ENCODE measurements at places on chromosomes 4 and X.

- no peak for DNase-seq
These were observed 660.3 kb upstream of the PRKX start for GRCh38 chrX:4373791-4374190.

DNA sequence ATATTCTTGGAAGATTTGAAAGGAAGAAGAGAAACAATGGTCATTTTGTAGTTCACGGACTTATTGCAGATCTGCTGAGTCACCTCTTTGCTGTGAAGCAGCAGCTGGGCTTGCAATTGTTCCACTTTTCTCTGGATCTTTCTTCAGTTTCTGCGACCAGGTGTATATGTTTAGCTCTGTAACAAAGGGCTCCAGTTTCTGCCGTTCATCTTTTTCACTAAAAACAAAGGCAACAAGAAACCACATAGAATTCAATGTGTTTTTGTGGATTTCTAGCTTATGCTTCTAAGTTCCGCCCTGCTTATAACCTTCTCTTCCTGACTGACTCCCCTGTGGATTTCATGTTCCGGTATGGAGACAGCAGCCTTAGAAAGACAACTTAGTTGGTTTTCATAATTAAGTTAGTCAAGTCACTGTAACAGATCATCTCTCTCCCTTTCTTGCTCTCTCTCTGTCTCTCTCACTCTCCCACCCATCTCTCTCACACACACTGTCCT, 121.6 kb upstream of the EPHA5 start:
- DNase-seq, result peak; percentile 1

DNA sequence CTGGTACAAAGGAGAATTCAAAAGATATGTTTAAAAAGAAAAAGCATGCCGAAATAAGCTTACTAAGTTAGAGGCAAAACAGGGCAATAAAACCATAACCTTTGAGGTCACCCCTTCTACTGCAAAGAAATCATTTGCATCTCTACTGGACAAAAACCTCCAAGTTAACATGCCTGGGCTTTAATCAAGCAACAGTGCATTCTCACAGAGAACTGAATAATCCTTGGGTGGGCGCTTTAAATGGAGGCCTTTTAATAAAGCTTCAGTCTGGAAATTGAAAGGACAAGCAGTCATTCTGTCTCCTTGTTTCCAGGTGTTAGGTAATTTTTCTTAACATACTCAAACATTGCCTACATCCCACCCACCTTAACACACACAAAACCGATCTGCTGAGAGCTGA, 34.6 kb upstream of the SMS start:
- DNase-seq, result no peak

GRCh38 chr4:34814266-34814665, 1430.0 kb downstream of the ARAP2 start:
- no peak for DNase-seq

GRCh38 chrX:136735601-136736000, 45.1 kb downstream of the ARHGEF6 start:
- DNase-seq, result peak; percentile 35

GRCh38 chr4:682490-683172, 6.3 kb downstream of the SLC49A3 start:
- DNase-seq, result no peak

GRCh38 chrX:135982860-135983259, 2.4 kb upstream of the SLC9A6 start:
- DNase-seq, result no peak

GRCh38 chr4:187479511-187479910, 516.1 kb upstream of the ZFP42 start:
- DNase-seq, result no peak

DNA sequence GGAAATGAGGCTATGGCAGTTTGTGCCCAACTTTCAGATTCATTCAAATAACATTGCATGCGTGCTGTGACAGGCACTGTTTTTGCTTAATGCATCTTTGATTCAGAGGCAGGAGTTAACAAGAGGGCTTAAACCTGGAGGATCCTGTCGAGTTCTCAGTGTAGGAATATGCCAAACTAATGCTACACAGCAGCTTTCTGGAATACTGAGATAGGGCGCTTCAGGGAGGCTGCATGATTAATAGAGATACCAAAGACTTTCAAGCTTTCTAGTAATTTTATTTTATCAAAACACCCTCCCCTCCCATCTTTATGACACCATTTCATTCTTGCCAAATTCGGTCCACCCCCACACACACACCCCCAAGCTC, 636 bp upstream of the TIMM8A start:
- DNase-seq, result peak; percentile 35

- DNase-seq, result no peak
These were observed 191.8 kb upstream of the S100G start for GRCh38 chrX:16458208-16458607.

DNA sequence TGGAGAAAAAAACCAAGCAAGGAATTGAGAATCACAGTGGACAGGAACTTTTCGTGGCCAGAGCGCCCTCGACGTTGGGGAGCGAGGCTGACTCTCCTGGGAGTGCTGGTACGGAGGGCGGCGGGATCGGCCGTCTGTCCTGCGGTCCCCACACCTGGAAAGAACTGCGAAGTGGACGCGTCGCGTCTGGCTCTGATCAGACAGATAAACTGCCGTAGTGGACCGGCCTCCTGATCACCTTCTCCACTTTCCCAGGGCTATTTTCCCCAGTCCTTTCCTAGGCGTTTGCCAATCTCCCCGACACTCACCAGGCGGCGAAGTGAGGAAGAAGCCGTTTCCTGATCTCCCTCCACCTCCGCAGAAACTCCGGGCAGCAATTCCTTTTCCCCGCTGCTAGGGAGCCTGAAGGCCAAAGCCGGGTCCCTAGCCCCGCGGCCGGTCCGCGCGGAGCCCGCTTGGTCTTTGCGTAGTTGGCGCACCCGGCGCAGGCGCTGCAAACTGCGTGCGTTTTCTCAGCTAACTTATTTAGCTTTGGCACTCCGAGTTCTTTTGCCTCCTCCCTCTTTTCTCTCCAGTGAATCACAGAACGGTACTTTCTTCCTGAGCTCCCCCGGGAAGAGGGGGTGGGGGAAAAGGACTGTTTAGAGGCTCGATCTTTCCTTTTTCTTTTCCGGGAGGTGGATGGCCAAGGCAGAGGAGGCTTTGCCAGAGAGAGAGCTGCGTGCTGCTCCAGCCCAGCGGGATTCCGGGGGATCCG, at the start of gene ARSJ:
TSS of gene ARSJ (minus strand) at position 500 of the 757 bp plus-strand sequence. CDS start 813 bp downstream, outside the sequence.
- no peak for DNase-seq

DNA sequence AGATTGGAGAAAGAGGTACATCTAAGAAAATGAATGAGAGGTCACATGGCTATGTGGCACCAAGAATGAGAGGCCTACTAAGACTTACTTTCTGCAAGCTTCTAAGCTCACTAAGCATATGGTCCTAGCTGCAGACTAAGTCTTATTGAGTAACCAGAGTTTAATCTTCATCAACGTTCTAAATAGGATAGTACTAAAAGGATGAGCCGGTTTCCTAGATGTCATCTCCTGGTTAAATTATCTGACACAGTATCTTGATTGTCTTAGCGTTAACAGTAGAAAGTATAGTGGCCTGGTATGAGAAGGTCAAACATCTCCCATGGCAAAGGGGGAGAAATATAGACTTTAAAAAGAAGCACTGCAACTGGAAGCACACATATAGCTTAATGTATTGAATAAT, 448.1 kb downstream of the PDGFC start:
- DNase-seq, result peak; percentile 12

DNA sequence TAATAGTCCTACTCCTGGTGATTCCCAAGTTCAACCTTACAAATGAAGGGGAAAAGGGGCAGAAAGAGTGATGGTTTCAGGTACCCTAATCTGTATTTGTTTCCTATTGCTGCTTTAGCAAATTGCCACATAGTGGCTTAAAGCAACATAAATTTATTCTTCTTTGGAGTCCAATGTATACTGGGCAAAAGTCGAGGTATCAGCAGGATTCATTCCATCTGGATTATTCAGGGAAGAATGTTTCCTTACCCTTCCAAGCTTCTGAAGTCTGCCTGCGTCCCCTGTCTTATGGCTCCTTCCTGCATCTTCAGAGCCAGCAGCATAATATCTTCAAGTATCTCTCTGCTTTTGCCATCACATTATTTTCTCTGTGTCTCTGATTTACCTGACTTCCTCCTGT, 10.3 kb upstream of the BST1 start:
- DNase-seq, result no peak

GRCh38 chr4:20983763-20984575, 283.7 kb downstream of the PACRGL start:
- DNase-seq, result no peak

- no peak for DNase-seq
These were observed 335.0 kb upstream of the SLC7A11 start for GRCh38 chr4:138577145-138577544.

DNA sequence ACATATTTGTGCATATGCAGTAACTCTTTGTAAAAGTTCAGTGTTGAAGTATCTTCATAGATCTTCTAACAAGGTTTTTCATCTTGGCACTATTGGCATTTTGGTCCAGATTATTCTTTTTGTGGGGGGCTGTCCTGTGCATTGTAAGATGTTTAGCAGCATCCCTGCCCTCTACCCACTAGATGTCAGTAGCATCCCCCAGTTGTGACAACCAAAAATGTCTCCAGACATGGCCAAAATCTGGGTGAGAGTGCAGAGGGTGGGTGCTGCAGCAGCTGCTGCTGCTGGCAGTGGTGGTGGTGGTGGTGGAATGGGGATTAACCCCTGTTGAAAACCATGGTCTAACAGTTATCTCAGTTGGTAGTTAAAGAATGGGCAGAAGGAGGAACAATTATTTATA, 370.0 kb downstream of the GPAT3 start:
- DNase-seq, result peak; percentile 7

- DNase-seq, result no peak
These were observed 122.3 kb downstream of the MID1IP1 start for GRCh38 chrX:38923451-38923969.

DNA sequence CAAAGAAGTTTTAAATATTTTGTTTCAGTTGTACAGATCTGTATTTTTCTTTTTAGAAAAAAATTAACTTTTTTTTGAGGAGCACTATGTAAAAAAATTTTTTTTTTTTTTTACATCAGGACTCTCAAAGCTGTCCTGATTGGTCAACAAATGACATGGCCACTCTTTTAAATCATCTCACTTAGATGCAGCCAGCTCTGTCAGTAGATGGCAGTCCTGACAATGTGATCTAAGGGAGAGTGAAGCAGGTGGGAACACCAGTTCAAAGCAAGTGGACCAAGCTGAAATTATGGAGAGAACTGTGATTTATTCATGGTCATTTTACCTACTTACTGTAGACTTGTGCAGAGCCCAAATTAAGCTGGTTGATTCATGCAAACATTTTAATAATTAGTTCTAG, 174.7 kb upstream of the GPRIN3 start:
- DNase-seq, result peak; percentile 62

- no peak for DNase-seq
These were observed 504.8 kb upstream of the BOD1L1 start for GRCh38 chr4:14132301-14132700.

- DNase-seq, result no peak
These were observed 89.3 kb downstream of the KLHL8 start for GRCh38 chr4:87130985-87131703.

DNA sequence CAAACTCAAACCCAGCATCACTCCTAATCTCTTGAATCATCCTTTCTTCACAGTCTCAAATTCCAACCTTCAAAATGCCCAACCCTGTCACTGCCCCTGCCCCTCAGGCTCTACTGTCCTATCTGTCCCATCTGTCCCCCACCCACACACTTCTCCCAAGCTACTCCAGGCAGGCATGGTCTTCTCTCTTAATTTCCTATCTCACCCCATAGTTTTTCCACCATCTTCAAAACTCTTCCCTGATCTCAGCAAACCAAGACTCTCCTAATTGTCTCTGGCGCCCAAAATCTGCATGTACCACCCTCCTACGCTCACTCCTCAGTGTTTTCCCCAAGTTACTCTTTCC, 644 bp downstream of the LAMP2 start:
- no peak for DNase-seq

DNA sequence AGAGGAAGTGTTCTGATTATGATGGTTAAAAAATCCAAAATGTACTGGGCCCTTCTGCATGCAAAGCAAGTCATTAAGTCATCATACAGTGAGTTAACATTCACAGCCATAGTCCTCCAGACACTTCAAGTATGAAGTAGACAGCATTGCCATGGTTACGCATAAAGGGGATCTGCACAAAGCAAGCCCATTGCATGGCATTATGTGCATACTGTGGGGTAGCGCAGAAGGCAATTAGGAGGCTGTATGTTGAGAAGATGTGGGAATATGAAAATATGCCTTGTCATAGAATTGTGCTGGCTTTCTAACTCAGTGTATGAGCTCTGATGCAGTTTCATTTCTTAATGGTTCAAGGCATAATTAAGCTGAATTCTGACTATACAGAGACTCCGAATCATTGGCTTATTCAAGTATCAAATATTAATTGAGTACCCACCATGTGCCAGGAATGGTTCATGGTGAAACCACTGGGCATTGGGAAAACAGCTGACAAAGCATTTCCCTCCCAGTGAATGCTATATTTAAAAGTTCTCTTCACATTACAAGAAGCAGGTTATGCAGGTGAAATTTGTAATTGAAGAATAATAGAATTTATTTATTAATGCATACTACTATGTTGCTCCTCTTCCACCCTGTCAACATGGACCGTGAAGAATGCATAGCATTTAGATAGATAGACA, 588.9 kb downstream of the ZNF674 start:
- DNase-seq, result no peak

DNA sequence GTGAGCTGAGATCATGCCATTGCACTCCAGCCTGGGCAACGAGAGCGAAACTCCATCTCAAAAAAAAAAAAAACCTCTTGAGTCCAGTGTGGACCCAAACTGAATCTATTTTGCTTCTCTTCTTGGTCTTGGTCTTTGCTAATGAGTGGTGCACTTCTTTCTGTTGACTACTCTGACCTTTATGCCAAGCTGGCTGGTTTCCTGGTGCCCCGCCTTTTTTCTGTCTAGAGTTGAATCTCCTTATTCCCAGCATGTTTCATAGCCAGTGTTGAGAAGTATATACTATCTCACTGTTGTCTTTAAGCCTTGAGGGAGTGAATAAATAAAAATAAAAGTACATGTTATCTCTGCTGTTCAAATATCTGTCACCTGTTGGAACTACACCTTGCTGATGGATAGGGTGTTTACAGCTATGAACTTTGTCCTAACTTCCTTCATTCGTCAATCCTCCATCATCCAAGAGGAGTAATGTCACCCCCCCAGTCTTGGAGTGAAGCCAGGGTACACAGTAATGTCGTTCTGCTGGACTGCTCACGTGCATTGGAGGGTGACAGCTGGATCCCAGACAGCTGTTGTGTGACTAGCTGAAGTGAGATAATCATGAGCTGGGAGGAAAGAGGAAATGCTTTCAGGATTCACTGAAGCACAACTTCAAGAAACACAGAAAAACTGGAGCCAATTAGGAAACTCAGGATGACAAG, 99.3 kb upstream of the PRKG2 start:
- peak; percentile 2 for DNase-seq

- no peak for DNase-seq
These were observed 76.6 kb downstream of the ITIH6 start for GRCh38 chrX:54721424-54721823.

- DNase-seq, result no peak
These were observed 566.3 kb downstream of the IL15 start for GRCh38 chr4:142202404-142203332.

All from hematopoietic multipotent progenitor cell treated with erythropoietin and hydrocortisone succinate and interleukin-3 and kit ligand, for 6 days (in vitro differentiated cells).